ENCODE measurements at places on chromosomes 5 and 9.

DNA sequence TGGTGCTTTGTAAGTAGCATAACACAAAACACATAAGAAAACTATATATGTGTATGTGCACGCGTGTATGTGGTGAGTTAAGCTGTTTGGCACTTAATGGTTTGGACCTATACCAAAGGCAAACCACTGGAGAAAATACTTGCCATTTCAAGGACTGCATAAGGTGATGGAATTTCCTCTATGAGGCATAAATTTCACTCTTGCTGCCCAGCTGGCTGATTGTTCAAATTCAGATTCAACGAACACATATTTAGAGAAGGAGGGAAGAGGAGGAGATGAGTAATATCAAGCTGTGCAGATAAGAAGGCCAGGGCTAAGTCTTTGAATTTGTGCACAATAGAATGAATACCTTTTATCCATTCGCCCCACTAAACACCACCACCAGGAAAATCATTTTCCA is 470.6 kb upstream of the MPDZ start:
- DNase-seq: no peak

GRCh38 chr9:130975156-130975555 is 33.8 kb upstream of the LAMC3 start:
- no peak for DNase-seq

DNA sequence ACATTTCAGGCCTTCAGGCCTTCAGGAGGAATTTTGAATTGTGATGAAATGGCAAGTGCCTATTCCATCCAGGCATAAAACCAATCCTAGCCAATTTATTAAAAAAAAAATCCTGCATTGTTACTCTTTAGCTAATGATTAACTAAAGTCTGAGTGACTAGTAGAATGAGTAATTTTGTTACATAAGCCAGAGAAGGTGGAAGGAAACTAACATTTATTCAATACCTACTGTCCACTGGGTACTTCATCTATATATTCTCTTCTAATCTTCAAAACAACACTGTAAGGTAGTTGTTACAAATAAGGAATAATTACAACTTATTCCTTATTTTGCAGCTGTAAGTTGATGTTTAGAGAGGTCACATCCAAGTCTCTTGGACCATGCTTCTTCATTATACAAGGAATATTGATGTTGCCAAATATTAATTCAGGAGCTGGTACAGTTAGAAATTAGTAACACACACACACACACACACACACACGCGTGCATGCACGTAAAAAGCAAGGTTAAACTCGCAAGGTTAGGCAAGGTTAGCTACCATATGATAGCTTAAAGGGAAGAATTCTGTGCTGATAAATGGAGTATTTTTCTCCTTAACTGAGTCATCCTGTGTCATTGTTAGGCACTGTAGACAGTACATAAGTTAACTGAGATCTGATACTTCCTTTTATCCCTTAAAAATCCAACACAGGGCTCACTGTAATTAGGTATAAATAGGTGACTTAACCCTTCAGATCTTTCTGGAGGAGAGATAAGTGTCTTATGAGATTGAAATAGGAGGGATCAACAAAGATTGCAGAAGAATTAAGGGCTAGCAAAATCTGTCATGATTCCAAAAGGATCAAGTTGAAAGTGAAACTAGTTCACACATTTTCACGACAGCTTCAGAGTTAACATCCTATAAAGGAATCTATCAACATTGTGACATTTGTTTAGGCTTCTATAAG is 596.9 kb downstream of the PDE4D start:
- DNase-seq: peak; percentile 25

DNA sequence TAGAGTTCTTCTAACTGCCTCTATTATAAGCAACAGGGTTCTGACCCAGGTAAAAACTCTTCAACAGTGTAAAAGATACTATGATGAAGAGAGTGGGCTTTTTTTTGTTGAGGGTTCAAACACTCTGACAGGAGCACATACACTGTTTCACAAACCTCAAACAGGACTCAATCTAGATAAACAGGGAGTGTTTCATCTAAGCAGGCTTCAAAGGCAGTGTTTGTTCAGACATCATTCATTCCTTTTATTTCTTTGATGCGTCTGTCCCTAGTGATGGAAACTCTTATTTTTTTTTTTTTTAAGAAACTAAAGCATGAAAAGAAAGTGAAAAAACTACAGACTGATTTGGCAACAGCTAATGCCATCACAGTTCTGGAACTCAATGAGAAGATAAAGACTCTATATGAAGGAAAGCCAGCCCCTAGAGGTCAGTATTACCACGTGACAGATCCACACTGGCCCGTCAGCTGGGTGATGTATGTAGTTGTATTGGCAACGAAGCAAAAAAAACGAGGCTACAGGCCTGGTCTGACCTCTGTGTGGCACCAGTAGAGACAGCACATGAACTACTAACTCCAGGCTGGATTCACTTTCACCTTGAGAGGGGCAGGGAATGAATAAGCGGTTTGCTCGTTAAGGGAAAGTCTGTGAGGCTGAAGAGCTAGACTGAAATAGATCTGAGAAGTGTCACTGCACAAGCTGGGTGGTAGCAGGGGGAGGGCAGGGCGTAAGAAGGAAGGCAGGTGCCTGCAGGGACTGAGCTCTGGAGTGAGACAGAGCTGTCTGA is 172.2 kb downstream of the CCDC192 start:
- DNase-seq: peak; percentile 80

DNA sequence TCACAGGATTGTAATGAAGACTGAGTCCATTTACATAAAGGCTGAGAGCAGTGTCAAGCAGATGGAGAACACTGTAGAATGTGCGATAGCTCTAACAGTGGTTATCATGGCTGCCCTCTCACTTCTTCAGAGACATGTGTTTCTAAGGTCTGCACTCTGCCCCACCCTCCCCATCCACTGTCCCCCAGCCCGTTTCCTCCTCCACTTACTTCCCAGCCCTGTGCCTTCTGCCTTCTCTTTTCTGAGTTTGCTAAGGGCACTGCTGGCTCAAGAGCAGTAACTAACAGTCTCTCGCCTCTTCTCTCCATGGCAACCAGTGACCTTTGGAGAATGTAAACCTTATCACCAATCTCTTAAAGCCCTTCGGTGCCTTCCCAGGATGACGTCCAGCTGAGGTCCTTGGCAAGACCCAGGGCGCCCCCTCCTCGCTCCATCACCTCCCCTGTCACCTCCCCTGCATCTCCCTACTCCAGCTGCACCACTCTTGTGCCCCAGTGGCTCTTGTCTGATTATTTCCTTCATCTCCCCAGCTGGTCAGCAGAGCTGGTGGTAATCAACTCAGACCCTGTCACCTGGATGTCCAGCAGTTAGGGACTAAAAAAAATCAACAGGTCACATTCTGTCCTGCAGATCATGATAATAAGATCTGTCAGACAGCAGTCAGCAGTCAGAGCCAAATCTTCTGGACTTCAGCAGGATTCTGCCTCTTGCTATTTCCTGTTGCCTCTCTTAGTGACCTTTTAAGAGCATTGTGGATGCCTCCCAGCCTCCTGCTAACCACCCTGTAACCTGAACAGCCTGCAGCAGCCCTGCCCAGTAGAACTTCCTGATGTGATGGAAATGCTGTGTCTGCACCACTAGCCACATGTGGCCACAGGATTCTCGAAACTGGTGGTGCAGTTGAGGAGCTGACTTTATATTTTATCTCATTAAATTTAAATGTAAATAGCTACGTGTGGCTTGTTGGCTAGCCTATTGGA is 9.0 kb downstream of the FXN start:
- DNase-seq: no peak

- no peak for DNase-seq
These were observed 137.2 kb downstream of the TRIO start for GRCh38 chr5:14280294-14280854.

DNA sequence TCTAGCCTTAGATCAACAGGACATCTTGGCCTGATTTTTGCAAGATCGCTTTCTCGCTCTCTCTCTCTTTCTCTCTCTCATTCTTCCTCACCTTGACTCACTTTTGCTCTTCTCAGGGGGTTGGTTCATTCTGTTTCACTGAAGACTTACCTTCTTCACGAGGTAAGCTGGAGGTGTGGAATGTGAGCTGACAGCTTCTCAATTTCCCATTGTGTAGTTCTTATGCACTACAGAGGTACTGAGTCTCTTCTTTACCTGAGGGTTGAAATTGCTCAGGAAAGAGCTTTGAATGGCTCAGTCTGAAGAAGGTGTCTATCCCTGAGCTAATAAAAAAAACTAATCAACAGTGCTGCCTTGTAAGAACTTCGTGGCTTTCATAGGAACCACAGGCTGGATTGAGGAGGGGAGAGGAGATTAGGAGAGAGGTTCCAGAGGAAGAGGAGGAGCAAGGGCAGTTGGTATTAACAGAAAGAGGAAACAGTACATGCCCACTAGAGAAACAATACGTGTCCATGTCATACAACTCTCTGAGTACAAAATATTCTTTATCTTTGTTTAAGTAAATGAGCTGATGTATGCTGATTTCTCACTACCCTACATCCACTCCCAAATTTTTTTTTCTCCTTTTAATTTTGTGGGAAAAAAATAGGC is 192.2 kb downstream of the TMEM167A start:
- DNase-seq: peak; percentile 36

- DNase-seq: no peak
These were observed 333.1 kb downstream of the ASTN2 start for GRCh38 chr9:117081641-117082317.

DNA sequence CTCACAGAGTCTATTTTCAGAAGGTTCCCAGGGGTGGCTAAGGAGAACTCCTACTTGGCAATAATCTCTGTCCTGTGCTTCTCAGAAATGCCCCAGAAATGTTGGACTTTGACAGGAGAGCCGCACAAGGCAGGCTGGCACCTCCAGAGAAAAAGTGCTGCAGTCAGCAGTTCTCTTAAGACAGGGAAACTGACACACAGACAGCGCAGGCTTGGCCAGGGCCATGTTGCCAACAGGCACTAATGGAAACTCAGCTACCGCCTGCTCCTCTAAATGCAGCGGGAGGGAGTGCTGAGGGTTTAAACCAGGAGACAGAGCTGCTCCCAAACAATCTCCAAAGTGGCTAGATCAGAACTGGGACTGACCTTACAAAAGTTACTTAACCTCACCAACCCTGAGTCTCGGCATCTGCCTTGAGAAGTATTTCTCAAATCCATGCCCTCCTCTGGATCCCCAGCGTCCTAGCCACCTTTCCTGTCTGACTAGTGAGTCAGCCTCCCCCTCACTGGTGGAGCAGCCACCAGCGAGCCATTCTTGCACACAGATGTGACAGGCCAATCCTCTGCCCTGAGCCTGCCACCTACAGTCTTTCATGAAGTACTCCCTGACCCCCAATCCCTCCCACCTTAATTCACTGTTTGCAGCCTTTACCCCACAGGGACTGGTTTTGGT is 186.4 kb downstream of the CDK5RAP2 start:
- no peak for DNase-seq

GRCh38 chr5:123089914-123090660 is 1.0 kb downstream of the PRDM6 start:
- DNase-seq: peak; percentile 56

GRCh38 chr9:95134457-95134881 is 183.0 kb downstream of the FANCC start:
- no peak for DNase-seq

- DNase-seq: no peak
These were observed 604.5 kb downstream of the GABRG2 start for GRCh38 chr5:162672061-162672460.

- no peak for DNase-seq
These were observed 41.0 kb upstream of the DMRT3 start for GRCh38 chr9:935348-935965.

- DNase-seq: no peak
These were observed 534.5 kb downstream of the EBF1 start for GRCh38 chr5:158565017-158565789.

DNA sequence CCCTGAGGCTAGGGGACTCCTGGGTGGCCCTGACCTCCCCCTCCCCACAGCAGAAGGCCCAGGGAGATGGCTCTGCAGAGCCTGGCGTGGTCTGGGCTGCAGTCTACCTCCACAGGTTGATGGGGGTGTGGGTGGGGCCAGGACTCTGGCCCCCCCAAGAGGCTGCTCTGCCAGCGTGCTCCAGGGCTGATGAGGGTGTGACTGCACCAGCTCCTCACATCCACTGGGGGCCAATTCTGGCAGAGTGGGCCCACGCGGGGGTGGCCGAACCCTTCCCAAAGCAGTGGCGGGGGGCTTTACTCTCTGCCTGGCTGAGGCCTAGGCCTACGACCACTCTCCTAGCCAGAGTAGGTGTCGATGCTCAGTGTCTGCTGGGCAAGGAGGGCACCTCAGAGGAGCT is 28.0 kb upstream of the UBAC1 start:
- no peak for DNase-seq

DNA sequence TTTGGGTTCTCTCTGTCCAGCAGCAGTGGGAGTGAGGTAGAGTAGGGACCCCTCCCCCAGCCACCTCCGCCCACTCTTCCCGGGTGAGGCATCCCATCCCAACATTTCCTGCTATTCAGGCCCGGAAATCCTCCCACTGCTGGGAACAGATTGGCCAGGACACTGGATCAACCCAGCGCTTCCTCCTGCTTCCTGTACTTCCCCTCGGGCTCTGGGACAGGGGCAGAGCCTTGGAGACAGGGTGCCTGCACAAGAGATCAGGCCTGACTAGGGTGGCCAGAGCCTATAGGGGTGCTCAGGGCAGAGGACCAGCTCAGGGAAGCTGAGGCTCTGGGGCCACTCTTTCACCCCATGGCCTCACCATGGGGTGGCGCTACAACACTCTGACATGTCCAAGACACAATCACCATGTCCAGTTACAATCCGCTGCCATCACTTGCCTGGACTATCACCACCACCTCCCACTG is 14.5 kb downstream of the SH2D3C start:
- peak; percentile 66 for DNase-seq

DNA sequence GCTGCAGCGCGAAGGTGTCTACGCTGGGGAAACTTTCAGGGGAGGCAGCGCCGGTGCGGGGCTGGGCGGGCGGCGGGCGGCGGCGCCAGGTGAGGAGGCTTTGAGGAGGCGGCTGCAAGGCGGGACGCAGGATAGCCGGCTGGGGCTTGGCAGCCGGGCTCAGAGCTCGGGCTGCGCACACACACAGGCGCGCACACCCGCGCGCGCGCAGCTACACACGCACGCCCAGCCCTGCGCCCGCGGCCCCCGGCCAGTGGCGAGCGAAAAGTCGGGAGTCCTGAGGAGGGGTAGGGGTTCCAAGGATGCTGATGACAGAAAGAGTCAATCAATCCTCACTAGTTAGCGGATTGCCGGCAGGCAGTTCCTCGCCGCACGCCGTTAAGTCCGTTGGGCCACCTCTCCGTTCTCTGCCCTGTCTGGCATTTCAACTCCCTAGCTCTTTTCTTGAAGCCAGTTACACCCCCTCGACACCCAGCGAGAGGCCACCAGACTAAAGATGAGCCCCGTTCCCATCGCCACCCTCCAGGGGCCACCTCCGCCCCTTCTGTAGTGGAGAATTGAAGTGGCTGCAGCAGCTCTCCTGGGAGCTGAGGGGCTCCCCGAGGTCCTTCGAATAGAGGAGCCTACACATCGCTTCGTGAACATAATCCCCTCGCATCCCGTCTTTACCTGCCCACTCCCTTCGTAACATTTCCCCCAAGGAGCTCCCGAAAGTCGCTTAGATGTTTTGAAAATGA is 1640.3 kb upstream of the C9orf72 start:
- DNase-seq: peak; percentile 15

- no peak for DNase-seq
These were observed 243.1 kb upstream of the COX7C start for GRCh38 chr5:86374611-86375010.

Data from hematopoietic multipotent progenitor cell treated with erythropoietin and hydrocortisone succinate and interleukin-3 and kit ligand, for 4 days (in vitro differentiated cells).